HuH-7.5 (cell line): ENCODE measurements at places on chromosomes 2 and 18.
A peak's percentile ranks its signal among the peaks of the same experiment; 100 is the strongest.

- DNase-seq: no peak
Measured at GRCh38 chr18:13649397-13650390, 76.7 kb downstream of the FAM210A start.

- DNase-seq: no peak
Measured at GRCh38 chr18:79465392-79465991, 69.8 kb downstream of the NFATC1 start.

DNA sequence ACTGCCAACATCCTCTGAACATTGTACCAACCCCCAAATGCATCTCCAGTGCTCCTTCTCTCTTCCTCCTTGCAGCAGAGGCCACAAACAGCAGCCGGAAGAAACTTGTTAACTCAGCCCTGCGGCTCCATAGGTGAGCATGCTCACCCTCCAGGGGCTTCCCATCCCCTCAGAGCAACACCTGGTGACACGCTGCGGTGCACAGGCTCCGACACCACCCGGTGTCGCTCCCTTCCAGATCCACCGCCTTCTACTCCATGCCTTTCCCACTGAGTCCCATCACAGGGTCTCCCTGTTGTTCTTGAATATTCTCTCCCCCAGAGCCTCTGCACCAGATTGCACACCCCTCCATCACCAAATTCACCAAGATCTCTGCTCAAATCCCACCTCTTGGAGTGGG lies 171.5 kb upstream of the FHL2 start:
- no peak for DNase-seq

- DNase-seq: no peak
Measured at GRCh38 chr2:180570864-180571263, 409.5 kb upstream of the UBE2E3 start.

DNA sequence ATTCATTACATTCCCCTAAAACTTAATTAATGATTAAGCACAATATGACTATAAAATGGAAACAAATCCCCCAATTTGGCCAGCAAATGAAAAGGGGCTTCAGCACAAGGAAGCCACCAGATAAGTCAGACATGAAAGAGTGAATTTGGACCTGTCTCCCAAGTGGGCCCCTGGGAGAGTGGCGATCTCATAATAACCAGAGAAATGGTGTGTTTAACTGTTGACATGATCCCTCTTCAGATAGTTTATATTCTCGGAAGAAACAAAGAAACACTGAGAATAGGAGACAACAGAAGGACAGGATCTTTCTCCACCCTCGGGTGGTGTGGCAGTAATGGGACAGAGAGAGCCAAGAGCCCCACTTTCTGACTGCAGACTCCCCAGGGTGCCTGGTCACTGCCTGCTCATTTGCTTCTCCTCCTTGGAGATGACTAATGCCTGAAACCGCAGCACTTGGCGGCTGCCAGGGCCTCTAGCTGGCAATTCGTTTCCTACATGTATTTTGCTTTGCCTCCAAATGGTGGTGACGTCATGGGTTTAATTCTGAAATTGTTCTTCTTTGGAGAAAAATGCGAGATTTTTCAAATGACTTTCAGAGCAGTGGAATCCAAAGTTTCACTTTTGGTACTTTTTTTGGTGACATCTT lies 46.4 kb upstream of the SPP2 start:
- no peak for DNase-seq

- no peak for DNase-seq
Measured at GRCh38 chr2:237464757-237465391, 22.2 kb upstream of the MLPH start.

DNA sequence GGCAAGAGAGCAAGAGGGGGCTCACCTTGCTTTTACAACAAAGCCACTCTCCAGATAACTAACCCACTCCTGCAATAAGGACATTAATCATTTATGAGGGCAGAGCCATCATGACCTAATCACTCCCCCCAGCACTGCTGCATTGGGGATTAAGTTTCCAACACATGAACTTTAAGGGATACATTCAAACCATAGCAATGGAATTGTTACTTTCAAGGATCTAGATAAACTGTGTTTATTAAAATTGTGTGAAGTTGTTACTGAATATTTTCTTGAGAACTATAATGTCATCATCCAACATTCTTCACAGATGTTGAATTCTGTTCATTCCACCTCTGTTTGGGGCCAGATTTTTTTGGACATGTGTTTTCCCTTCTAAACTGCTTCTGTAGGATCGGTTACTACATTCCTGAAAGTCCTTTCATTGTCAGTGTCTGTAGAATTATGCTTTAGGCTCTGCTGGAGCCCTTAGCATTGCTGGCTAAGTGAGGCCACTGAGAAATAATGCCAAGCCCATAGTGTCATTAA lies 50.4 kb downstream of the SPATS2L start:
- DNase-seq: no peak

GRCh38 chr2:45255563-45255962 lies 246.3 kb upstream of the SIX2 start:
- no peak for DNase-seq

DNA sequence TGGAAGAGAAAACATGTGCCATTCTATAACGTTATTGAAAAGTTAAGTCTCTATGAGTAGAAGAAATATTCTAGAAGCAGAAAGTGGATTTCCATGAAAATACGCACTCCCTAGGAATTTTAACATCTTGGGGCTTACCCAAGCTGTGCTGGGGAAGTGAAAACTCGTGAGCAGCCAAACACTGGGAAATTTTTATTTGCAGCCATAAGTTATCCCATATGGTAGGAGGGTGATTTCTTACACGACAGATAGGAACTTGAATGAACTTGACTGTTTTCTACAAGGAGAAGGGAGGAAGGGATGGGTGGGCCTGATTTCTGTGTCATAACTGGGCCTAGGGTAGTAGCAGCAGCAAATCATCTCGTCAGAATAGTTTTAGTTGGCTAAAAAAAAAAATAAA lies 272.6 kb downstream of the ETAA1 start:
- no peak for DNase-seq

DNA sequence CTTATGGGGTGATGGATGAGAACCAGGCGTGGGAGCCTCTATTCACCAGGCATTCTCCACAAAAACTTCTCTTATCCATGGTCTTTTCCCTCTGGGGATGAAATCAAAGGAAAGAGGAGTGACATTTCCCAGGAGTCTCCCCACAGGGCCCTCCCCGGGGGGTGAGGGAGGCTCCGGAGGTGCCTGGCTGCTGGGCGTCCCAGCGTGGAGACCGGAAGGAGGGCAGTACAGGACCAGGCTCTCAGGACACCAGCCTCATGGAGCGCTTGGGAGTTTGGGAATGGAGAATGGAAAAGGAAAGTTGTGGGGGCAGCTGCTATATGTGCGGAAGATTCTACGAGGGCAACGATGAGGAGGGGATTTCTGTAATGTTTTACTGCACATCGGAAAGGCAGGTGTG lies 22.1 kb downstream of the CIB4 start:
- no peak for DNase-seq

- no peak for DNase-seq
Measured at GRCh38 chr2:15780912-15781574, 159.3 kb upstream of the MYCN start.

DNA sequence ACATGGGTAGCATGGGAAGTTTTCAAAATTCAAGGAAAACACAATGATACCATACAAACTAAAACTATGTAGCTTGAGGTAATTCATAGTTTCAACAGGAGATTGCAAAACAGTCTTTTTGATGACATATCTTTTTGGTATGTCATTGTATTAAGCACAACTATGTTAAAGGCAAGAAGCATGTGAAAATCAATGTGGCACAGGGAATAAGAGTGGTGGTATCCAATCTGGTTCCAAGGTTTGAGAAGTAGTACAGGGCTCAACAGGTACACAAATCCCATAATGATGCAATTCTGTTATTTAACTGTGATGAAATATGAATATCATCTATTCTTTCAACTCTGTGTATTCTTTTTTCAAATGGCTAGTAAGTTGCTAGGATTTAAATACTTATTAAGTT lies 16.4 kb upstream of the DLX2 start:
- no peak for DNase-seq

GRCh38 chr2:144424559-144425240 lies 95.2 kb downstream of the ZEB2 start:
- no peak for DNase-seq

- peak; percentile 50 for DNase-seq
Measured at GRCh38 chr2:71933467-71934319, 214.0 kb downstream of the CYP26B1 start.

- DNase-seq: no peak
Measured at GRCh38 chr2:144382849-144383248, 137.1 kb downstream of the ZEB2 start.

DNA sequence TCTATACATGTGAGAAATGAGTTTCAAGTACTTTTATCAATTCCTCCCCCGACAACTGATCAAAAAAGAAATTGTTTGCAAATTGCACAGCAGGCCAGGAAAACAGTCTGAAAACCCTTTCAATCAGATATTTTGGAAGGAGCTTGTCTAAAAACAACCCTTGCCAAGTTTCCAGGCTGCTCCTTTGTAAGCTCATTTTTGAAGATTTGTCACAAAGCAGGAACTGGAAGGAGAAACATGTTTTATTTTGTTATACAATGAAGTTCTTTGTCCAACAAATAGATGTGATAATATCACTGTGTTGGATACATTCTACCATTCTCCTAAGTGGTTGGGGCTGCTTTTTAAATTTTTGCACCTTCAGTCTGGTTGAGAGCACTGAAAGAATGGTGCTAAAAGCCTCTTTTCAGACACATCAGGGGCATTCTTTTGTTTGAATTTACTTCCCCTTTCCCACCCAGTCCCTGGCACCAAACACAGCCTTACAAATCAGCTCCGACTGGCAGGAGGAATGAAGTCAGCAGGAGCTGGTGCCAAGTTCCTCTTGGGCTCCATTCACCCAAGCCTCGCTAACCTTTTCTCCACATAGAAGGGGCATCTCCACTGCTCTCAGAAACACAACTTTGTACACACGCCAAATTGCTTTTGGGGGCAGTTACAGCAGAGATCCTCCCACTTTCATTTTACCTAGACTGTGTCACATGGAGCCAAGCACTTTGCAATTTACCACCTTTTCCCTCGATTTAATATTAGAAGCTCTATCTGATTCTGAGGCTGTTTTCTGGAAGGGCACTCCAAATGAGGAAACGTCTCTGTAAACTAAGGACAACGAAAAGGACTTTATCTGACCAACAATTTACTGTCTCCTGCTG lies 88.0 kb downstream of the C1D start:
- DNase-seq: no peak

GRCh38 chr18:8696749-8697211 lies 8.6 kb upstream of the MTCL1 start:
- DNase-seq: peak; percentile 79

DNA sequence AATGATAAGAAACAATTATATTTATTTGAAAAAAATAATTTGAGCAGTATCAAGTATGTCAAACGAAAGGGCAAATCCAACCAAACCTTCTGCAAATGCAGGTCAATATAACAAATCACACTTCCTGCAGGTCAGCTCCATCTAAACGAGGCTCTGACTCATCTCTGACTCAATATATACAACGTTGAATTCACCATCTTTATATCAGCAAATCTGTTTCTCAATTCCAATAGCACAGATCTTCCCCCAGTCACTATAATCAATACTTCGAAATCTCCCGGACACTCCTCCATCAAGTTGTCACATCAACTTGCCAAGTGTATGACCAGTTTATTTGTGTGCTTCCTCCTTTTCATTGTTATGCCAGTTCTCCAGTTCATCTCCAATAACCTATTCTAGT lies 388.9 kb downstream of the ZEB2 start:
- DNase-seq: no peak

DNA sequence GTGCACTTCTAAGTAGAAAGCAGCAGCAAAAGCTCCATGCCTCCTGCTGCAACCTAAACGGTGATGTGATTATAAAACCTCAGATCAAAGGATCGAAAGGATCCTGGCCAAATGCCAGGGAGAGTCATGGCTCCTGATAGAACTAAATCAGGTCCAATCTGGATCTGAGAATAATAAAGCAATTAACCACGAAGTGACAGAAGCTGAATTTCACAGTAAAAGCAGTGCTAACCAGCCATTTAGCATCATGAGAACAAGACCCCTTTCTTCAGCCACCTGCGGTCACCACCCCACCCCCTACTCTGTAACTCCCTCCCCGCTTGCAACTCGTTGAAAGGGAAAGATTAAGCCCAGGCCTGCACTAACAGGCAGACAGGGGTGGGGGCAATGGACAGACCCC lies 748.7 kb downstream of the BCL11A start:
- no peak for DNase-seq

DNA sequence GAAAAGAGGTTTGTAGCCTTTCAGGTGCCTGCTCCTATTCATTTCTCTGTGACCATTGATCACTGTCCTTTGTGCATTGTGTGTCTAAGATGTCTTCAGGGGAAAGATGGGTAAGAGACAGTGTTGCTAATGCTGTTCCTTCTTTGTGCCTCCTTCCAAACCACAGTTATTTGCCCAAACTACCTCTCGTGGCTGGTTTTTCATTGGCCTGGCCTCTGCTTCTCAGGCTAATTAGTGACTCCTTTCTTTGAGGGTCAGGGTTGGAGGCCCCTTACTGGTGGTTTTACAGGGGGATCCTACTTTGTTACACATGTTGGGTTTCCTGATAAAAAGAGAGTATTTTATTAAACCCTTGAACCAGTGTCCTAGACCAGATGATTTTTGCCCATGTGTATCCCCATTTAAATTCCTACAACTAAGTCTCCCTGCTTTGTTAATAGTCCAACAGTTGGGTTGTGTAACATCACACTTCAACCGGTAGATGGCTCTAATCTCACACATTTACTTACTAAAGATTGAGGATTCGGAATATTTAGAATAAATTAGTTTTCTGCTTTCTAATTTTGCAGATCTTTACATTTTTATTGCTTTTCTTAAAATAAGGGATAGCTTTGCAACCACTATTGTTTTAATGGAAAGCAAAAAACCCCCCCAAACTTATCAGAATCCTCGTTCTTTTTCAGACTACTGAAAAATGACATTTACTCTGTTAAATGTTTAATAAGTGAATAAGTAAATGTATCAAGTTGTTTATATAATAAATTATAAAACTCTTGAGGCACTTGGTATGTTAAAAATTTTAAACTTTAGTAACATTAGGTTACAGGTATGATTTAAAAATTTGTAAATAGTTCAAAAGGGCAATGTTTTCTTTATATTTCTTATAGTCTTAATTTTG lies 2.4 kb downstream of the MARS2 start:
- DNase-seq: peak; percentile 25

DNA sequence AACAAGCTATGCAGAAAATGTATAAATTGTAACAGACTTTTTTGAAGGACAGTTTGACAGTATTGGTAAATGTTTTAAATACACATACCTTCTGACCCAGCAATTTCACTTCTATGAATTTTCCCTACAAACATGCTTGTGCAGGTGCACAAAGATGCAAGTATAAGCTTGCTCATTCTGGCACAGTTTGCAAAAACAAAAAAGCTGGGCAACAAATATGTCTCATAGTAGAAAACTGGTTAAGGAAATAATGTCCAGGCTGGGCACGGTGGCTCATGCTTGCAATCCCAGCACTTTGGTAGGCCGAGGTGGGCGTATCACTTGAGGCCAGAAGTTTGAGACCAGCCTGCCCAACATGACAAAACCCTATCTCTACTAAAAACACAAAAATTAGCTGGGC lies 96.9 kb upstream of the NEDD4L start:
- no peak for DNase-seq
